T-helper 2 cell treated with Interferon-gamma antibody and Interleukin-4, amounts not matched to agents 100 ng/mL and 5 ng/mL, for 36 hours (primary cell): ENCODE measurements at places on chromosomes 16 and 17. TPM values are rescaled to one million over a fixed set of nuclear protein-coding genes. Genes with fewer than 3 reads are reported as not detected.

Gene ACSM2A
- total RNA-seq = not detected in 2 replicates

Gene KRT24
- not detected in 2 replicates for total RNA-seq

Gene USH1G
- total RNA-seq = not detected in 2 replicates

Gene NTN1
- total RNA-seq = 0.07 and 0.09 TPM in 2 replicates

Gene SOST
- not detected in 2 replicates for total RNA-seq

Gene ZNF597
- total RNA-seq = 2.2 and 2.4 TPM in 2 replicates

Gene CNGB1
- not detected in 2 replicates for total RNA-seq

Gene ALOXE3
- not detected in 2 replicates for total RNA-seq

Gene PYDC1
- total RNA-seq = not detected in 2 replicates

Gene SMIM5
- 0.50 and 0.52 TPM in 2 replicates for total RNA-seq

Gene TSR3
- 43.3 and 44.4 TPM in 2 replicates for total RNA-seq

Gene CCR7
- total RNA-seq = 111 and 113 TPM in 2 replicates

Gene MYCBPAP
- 6.4 and 6.8 TPM in 2 replicates for total RNA-seq

Gene C16orf96
- 0.05 and 0.16 TPM in 2 replicates for total RNA-seq

Gene SLC35G6
- not detected in 2 replicates for total RNA-seq

Gene PRKCB
- 71.8 and 71.9 TPM in 2 replicates for total RNA-seq

Gene PRR35
- total RNA-seq = not detected in 2 replicates

Gene CLEC10A
- not detected in 2 replicates for total RNA-seq

Gene CPNE7
- total RNA-seq = 3.8 and 6.7 TPM in 2 replicates

Gene CORO1A
- total RNA-seq = 1,841 and 1,902 TPM in 2 replicates

Gene NLE1
- 22.9 and 23.8 TPM in 2 replicates for total RNA-seq

Gene ST6GALNAC2
- not detected in 2 replicates for total RNA-seq

Gene RCVRN
- not detected in 2 replicates for total RNA-seq

Gene C17orf107
- total RNA-seq = 0.20 and 0.27 TPM in 2 replicates

Gene CACNG3
- not detected in 2 replicates for total RNA-seq

Gene ASPHD1
- total RNA-seq = 0.16 TPM in 1 of 2 replicates, not detected in the other

Gene LDHD
- total RNA-seq = 0.16 and 0.34 TPM in 2 replicates

Gene C17orf78
- not detected in 2 replicates for total RNA-seq

Gene CD300LF
- not detected in 2 replicates for total RNA-seq

Gene RAP1GAP2
- 48.5 and 50.4 TPM in 2 replicates for total RNA-seq

Gene KRT32
- total RNA-seq = not detected in 2 replicates

Gene RNF112
- total RNA-seq = 0.20 and 0.27 TPM in 2 replicates

Gene TM4SF5
- total RNA-seq = not detected in 2 replicates

Gene NKD1
- total RNA-seq = 0.75 and 1.1 TPM in 2 replicates

Gene ELMO3
- total RNA-seq = 7.4 and 8.2 TPM in 2 replicates
